H9 (cell line): ENCODE measurements at places on chromosomes 2 and 18. TPM values are rescaled to one million over a fixed set of nuclear protein-coding genes. Genes with fewer than 3 reads are reported as not detected.

The DSC1 gene
- not detected in 2 replicates for total RNA-seq

The TFPI gene
- 5.7 and 5.8 TPM in 2 replicates for total RNA-seq

The HTRA2 gene
- total RNA-seq, result 24.1 and 24.9 TPM in 2 replicates

The GALNT14 gene
- 2.4 and 2.7 TPM in 2 replicates for total RNA-seq

The LYPD6 gene
- 3.0 and 3.2 TPM in 2 replicates for total RNA-seq
